Cardiac septum (tissue), 1 donor: ENCODE measurements at places on chromosomes 6 and 20. TPM values are rescaled to one million over a fixed set of nuclear protein-coding genes. Genes with fewer than 3 reads are reported as not detected.

The BPIFA1 gene
- total RNA-seq, result not detected

DNA sequence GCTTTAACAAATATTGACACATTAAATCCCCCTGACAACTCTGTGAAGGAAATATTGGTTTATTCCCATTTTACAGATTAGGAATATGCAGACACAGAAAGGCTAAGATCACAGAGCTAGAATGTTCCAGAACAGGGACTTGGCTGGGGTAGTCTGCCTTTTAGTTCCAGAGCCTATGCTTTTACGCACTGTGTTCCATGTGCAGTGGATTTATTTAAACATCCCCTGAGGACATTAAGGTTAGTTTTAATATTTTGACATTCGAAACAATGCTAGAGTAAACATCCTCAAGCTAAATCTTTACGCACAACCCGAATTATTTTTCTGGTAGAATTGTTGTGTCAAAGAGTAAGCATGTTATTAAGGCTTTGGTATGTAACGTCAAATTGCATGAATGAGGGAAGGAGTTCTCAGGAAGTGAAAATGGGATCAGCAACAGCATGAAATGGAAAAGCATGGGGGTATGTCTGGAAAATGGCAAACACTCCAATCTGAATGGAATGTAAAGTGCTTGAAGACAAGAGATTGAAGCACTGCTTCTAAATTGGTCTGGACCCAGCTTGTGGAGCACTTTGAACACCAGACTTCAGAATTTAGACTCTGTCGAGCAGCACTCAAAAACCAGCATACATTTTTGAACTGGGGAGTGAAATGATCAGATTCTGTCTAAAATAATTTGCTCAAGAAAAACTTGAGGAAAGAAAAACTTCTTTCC, 429.9 kb downstream of the CD83 start:
- no peak for DNase-seq

DNA sequence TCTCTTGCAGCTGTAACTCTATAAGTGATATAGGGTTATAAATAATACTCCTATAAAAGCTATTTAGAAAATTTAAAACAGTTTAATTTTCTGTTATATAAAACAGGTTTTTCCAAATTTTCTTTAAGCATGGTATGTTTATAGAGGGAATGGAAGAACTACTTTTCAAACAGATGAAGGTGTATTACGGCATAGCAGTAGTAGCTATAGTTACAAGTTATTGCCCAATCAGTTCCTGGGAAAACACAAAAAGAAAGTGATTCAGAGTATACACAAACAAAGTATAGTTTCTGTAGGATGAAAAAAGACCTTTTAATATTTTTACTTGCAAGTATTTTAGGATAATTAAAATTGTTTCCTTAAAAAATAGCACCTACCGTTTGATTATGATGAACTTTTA, 9.8 kb downstream of the SLC17A5 start:
- no peak for DNase-seq

DNA sequence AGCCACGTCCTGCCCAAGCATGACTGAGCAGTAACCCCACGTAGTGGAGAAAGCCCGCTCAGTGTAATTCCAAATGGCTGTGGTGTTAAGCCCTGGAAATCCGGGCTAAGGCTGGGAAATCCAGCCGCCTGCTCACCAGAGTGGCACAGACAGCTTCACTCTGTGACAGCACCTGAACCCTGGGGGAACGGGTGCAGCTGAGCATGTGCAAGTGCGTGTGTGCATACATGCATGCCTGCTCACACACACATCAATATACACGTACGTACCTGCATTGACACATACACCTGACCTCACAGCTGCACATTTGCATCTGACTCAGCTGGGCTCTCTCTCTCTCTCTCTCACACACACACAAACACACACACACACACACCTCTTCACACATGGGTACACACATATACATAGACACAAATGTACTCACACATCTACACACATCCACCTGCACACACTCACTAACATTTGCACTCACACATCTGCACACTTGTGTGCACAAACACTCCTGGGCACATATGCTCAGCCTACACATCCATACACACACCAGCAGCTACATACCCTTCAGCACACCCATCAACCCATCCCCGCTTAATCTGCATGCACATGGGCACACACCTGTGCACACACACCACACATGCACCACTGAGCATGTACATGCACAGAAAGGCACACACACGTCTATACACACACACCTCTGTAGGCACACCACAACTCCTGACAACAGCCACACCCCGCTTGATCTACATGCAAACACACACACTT, 114.1 kb downstream of the GRM4 start:
- no peak for DNase-seq

DNA sequence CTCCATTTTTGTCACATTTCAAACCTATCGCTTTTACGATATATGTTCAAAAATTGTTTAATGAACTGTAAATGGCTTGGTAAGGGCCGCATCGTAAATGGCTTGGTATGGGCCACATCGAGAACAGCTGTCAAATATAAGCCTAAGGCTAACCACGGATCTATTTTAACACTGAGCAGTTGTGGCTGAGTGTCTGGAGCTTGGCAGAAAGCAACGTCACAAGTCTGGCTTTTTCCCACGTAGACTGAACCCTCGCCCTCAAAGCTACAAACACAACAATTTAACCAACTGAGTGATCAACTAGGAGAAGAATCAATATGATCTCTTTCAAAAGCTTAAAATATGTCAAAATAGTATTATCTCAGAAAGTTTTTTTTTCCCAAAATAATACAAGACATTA, 71.4 kb upstream of the PRSS16 start:
- no peak for DNase-seq

- DNase-seq, result peak; percentile 89
Observed at GRCh38 chr20:63495741-63496595, 2.9 kb downstream of the EEF1A2 start.

The VPS16 gene
- 23.3 TPM for total RNA-seq

The ZFAND3 gene
- total RNA-seq, result 92.6 TPM
